ENCODE measurements at places on chromosomes 6 and 20. TPM values are rescaled to one million over a fixed set of nuclear protein-coding genes. Genes with fewer than 3 reads are reported as not detected.

Gene AIF1
- total RNA-seq = not detected

Gene TREM2
- not detected for total RNA-seq

Gene PMEPA1
- total RNA-seq = 1.0 TPM

Gene MYH7B
- total RNA-seq = not detected

Gene TRIM10
- total RNA-seq = not detected

Gene BPIFB4
- not detected for total RNA-seq

Gene DZANK1
- total RNA-seq = 1.7 TPM

Gene MCHR2
- not detected for total RNA-seq

Gene NOX3
- not detected for total RNA-seq

Gene PBOV1
- total RNA-seq = not detected

Gene HDGFL1
- not detected for total RNA-seq

Gene OOEP
- total RNA-seq = 0.88 TPM

Gene DNAAF9
- total RNA-seq = 15.3 TPM

Gene LAMA2
- 193 TPM for total RNA-seq

Gene PDE10A
- 2.0 TPM for total RNA-seq

All from placental pericyte (primary cell).